NCI-H1694 treated with DMSO at 0.1 percent for 48 hours (cell line): ENCODE measurements at places on chromosomes 4 and X.

DNA sequence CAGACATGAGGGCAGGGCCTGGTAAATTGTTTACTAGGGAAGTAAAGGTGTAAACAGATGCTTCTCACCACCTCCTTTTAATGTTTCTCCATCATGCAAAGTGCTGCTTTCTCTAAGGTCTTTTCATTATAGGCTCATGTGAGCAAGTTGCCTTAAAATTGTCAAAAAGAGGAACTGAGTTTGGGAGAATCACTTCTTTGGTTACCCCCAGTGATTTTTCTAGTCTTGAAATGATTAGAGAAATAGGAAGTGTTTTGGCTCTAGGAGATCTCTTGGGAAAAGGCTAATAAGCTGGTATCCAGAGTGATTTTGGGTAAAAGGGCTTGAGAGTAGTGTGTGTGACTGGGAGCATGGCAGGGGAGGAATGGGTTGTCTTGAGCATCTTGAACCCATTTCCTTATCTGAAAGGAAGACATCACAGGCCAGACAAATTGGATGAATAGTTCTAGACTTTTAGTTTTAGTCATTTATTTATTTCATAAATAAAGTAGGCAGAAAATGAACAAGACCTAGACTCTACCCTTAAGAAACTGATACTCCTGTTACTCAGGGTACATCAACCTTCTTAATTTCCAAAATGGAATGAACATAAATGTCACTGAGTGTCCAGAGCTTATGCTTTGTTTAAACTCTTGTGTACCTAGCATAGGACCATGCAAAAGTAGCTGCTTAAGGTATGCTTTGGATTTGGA, 14.2 kb downstream of the GRPR start:
- no peak for DNase-seq

DNA sequence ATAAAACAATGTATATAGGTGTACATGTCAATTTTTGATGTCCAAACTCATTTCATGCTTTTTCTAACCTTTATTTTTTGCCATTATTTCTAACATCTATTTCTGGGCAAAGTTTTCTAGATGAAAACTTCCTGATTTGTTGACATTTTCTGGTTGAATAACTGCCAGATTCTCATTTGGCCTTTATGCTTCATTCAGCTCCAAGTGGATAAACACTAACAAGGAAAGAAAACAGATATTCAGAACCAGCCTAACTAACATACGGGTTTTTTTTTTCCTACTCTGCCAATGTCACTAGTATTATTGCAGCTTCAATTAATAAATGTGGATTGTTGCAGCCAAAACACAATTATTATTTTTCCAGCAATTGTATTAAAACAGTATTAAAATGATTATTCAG, 50.9 kb upstream of the RAP1GDS1 start:
- no peak for DNase-seq

DNA sequence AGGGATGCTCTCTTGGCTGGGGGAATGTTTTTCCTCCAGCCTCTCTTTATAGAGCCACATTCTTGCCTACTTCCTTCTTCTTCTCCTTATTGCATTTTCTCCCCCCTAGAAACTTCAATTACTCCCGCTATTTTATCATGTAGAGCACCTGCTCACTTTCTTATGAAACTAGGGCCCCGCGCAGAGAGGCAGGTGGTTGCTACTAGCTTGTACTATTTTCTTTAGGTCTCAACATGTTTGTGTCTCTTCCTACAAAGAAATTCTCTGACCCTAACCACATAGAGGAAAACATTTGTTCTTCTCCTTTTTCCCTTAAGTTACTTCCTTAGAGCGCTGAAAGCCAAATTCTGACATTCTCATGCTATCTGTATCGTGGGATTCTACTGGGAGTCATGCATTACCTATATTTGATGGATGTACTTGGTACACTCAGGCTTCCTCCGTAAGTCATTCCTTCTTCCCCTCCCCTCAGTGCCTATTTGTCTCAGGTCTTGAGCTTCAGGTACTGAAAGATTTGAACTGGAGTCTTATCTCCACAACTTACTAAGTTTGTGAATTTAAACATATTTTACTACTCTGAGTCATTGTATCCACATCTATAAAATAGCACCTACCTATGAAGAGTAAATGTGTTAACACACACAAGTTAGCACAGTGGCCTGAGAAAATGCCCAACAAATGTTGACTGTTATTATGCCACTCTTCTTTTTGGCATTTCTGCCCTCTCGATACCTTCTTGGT, 159.1 kb upstream of the LEF1 start:
- no peak for DNase-seq

DNA sequence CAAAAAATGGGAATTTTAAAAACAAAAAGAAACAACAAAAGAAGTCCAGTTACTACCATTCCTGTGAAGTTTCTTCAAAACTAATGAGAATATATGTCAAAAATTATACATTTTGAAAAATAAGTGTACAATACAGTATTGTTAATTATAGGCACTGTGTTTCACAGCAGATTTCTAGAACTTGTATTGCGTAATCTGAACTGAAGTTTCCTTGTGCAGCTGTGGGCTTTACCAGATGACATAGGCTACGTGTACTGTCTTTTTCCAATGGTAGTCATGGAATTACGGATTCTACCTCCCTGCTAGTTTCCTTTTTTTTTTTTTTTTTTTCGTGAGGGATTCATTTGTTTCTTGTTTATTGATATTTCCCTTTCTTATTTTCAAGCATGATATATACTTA, 113.8 kb upstream of the GABRA2 start:
- no peak for DNase-seq

GRCh38 chr4:100290585-100290984, 100.3 kb upstream of the DDIT4L start:
- no peak for DNase-seq
